NCI-H524 treated with DMSO at 0.1 percent for 48 hours (cell line): ENCODE measurements at places on chromosomes 11 and 22.

- no peak for DNase-seq
Observed at GRCh38 chr11:38272376-38272775, 1674.3 kb upstream of the RAG2 start.

GRCh38 chr11:115941481-115941993 lies 437.3 kb upstream of the CADM1 start:
- no peak for DNase-seq

DNA sequence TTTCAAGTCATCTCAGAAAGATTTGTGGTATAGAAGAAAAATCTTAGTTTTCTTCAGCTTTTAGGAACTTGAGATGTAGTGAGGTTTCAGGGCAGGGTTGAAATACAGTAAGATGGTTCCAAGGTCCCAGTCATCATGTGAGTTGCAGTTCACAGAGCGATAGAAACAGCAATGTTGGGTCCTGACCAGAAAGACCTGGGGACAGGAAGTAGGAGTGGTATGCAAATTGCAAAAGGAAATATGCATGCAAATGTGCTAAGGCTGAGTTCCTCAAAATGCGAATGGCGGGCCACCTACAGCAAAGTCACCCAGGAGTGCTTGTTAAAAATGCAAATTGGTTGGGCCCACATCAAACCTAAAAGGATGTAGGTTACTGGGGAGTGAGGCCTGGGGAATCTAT lies 1032.7 kb upstream of the TENM4 start:
- DNase-seq, result no peak

DNA sequence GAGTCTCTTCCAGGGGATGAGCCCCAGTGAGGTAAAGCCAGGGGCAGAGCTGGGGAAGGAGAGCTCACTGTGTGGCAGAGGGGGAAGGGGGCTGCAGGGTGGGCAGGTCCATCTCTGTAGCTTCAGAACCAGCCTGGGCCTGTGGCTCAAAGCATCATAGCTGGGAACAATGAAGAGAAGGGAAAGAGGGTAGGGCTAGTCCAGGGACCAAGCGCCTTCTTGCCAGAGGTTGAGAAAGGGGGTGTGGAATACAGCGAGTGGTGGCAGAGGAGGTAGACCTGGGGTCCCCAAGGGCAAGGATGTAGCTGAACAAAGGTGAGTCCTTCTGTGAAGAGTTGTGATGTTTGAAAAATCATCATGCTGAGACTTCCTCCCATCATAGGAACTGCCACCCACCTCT lies 1.2 kb upstream of the PLA2G3 start:
- no peak for DNase-seq

- DNase-seq, result no peak
Observed at GRCh38 chr22:44336962-44337677, 24.4 kb upstream of the SHISAL1 start.

- no peak for DNase-seq
Observed at GRCh38 chr11:14455648-14456430, 43.8 kb downstream of the COPB1 start.

- DNase-seq, result no peak
Observed at GRCh38 chr22:22364207-22364606, 119.6 kb downstream of the VPREB1 start.

GRCh38 chr11:17132654-17133053 lies 55.2 kb upstream of the RPS13 start:
- no peak for DNase-seq

DNA sequence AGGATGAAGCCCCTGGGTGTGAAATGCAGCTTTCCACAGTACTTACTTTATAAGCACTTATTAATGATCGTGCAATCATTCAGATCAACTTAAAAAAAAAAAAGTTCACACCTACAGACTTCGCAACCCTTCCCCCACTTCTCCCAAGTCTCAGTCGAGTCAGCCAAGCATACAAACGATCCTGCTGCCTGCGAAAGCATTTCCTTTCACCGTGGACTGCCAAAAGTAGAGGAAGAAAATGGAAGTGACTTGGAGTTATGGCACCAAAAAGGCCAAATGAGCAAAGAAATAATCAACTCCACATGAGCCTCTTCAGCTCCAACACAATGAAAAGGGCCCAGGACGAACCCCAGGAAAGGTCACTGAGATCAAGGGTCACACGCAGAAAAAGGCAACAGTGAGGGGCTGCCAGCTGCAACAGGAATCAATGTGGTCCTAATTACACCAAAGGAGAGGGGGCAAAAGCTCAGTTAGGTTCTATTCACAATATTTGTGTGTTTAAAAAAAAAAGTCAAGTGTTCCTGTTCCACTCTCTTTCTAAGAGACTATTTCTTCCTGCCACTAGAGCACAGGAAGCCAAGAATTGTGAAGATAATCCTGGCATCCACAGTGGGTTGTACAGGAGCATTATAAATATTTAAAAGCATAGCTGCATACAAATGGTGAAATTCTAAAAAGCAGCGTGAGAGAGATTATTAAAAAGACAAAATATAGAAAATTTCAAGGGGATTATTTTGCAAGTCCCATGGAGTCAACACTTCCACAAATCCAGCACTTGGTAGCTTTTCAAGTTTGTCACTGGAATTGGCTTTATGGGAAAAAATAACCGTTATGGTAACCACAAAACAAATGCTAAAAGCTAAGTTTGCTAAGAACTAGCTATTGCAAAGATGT lies 28.4 kb downstream of the CDON start:
- no peak for DNase-seq

DNA sequence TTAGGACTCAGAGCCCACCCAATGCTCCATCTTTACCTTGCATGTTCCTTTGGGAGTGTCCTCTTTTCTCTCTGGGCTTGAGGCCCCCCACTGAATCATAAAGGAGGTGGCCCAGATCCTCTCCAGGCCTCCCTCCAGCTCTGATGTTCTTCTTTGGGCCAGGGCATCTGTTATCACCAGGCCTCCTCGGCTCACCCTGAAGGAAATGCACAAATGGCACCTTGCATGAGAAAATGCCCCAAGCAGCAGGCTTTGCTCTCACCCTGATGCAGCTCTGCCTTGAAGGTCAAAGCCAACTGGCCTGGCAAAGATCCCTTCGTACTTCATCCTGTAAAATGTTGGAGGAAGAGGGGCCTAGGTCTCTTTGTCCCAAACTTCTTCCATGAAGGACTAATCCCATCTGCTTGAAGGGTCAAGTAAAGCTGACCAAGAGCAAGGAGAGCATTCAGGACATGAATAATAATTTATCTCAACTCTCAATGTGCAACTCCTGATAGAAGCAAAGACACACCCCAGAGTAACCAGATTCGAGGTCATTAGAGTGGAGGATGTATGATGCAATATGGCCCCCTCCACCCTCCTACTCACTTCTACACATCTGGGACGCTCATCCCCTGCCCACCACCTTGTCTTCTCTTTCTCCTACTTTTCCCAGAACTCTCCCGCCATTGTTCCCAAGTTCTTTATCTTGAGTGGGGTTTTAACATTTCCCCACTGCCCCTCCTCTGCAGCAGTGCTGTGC lies 9.5 kb downstream of the APOL6 start:
- DNase-seq, result no peak
